Left ventricle myocardium superior (tissue), 1 donor: ENCODE measurements at places on chromosomes 3 and 15.

- no peak for DNase-seq
These were observed 32.3 kb downstream of the CLDN1 start for GRCh38 chr3:190289989-190290388.

GRCh38 chr3:38019658-38020341 lies 9.6 kb downstream of the PLCD1 start:
- no peak for DNase-seq

- DNase-seq, result no peak
These were observed 477.2 kb upstream of the CFAP20DC start for GRCh38 chr3:59526999-59527398.

GRCh38 chr3:37443363-37444035 lies 269.1 kb upstream of the LRRFIP2 start:
- no peak for DNase-seq

DNA sequence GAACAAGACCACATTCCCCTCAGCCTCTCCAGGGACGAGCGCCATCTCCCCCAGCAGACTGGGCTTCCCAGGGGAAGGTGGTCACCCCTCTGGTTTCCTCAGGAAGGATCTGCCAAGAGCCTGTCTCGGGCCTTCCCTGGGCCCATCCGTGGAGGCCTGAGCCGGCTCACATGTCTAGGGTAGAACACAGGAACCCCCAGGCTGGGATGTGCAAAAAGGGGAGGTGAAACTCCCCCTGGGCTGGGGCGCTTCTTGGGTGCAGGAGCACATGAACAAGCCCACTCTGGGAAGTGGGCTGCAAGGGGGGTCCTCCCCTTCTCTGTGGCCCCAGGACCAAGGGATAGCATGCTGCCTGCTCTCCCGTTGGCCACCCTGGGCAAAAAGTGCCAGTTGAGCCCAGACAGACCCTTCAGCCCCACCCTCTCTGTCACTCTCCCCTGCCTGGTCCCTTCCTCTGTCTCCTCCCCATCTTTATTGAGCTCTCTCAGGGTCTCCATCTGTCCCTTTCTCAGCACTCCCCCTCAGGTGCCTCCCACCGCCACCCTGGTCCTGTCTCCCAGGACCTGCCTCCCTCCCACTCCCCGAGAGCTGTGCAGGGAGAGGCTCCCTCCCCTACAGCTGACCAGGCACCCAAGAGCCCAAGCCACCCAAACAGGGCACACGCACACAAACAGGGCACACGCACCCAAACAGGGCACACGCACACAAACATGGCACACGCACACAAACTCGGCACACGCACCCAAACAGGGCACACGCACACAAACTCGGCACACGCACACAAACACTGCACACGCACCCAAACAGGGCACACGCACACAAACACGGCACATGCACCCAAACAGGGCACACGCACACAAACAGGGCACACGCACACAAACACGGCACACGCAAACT lies 864 bp downstream of the SEMA3G start:
- no peak for DNase-seq

- no peak for DNase-seq
These were observed 121.7 kb downstream of the LIPC start for GRCh38 chr15:58553365-58553918.

DNA sequence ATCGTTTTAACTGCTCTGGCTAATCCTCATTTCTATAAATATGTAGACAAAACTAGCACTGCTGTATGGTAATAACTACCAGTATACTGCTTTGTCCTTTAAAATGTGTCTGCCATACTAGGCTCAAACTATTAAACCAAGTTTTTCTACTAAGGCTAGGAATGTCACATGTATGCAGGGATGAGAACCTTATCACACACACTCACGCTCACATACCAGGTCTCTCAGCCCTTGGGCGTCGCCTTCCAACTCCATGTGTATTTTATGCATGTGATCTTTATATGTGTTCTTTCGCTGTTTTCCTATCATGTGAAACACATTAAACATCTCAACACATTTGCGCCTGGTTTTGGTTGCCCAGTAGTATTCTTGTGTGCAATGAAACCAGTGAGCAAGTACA lies 32.6 kb downstream of the ATP2C1 start:
- DNase-seq, result no peak
